Pons (tissue), 1 donor: ENCODE measurements at places on chromosomes 11 and 22.
A peak's percentile ranks its signal among the peaks of the same experiment; 100 is the strongest.

DNA sequence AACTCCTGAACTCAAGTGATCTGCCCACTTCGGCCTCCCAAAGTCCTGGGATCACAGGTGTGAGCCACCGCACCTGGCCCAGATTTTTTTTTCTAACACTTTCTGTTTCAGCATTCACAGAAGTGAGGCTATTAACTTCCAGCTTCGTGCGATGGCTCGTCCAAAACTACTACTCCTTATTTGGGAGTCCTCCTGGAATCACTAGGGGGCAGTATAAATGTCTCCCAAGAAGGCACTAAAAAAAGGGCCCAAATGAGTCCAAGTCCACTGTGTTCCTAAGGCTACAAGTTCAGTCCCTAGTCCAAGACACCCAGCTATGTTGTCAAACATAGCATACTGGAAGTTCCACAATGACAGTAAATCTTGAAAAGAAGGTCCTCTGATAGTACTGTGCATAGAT lies 63.2 kb upstream of the BIRC3 start:
- DNase-seq = no peak

DNA sequence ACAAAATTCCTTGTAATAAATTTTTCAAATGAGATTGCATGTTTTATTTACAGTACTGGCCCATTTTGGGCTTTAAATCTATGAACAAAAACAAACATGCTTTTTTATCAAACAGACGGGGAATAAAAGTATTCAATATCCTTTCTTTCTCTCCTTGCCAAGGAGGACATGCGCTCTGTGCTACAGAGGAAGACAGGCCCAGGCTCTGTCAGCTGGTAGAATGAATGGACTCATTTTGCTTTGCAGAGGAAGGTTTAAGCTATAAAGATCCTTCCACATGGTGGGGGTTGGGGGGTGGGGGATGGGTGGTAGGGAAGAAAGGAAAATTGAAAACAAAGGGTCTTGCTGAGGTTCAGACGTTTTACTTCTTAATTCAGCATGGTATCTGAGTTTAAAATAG lies 575.6 kb downstream of the INSC start:
- peak; percentile 18 for DNase-seq

DNA sequence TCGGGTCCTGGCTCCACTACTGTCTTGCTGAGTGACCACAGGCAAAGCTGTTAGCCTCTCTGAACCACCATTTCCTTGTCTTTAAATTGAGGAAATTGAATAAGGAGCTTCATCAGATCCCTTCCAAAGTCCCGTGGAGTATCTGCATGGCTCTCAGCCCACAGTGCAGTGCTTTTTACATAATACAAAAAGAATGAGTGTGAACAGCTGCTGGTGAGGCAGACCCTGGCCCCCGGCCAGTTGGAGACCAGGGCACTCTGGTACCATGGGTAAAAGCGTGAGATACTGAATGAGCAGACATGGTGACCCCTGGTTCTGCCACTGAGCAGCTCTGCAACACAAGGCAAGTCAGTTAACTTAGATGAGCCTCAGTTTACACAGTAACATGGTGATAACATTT lies 86.8 kb downstream of the GALNT18 start:
- DNase-seq = no peak

DNA sequence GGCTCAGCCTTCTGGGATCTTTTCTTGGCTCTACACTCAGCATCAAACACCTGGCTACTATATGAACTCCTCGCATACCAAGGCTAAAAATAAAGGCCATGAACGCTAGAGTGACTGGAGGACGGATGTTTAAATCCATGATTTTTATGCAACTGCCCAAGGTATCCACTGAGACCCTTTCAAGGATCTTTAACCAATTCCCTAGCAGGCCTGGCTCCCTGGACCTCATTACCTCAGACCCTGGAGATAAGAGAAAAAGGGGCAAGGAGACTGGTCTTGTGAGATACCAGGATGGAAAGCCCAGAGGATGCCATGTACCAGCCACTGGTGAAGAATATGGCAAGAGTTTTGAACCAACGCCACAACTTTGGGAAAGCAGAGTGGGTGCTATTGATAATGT lies at the start of gene OR51G2:
Gene OR51G2 (minus strand): TSS at position 101 of the 400 bp plus-strand sequence. CDS start 3,687 bp downstream, outside the sequence.
- no peak for DNase-seq

DNA sequence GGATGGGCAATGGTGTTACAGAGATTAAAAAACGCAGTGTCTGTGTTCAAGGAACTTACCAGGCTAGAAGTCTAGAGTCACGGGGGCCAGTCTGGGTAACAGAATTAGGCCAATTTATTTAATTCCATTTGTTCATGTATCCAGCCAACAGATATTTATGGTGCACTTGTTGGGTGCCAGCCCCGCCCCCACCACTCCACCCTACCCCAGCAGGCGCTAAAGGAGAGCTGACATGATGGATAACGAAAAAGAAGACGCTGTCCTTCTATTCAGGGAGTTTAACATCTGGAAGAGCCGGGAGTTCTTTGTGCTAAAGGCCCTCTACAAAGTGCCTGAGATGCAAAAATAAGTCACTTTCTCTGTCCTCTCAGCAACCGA lies 1.1 kb upstream of the BMAL1 start:
- no peak for DNase-seq

DNA sequence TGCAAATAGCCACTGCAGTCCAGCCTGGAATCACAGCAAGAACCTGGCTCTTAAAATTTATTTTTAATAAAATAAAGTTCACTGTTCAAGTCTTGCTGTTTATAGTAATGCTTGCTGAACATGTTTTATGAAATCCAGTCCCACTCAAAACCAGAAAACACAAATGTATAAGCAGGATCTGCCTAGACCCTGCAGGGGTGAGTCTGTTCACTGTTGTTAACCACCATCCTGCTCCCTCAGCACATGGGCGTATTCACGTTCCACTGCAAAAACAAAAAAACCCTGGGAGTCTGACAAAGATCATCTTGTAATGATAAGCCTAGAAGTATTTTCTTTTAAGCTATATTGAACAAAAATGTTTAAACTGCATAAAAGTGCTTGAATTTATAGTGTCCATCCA lies 45.0 kb upstream of the CTTN start:
- no peak for DNase-seq

- DNase-seq = no peak
These were observed 1032.0 kb downstream of the BRD1 start for GRCh38 chr22:48795664-48796063.

GRCh38 chr11:103541186-103541795 lies 432.1 kb downstream of the DYNC2H1 start:
- DNase-seq = no peak

DNA sequence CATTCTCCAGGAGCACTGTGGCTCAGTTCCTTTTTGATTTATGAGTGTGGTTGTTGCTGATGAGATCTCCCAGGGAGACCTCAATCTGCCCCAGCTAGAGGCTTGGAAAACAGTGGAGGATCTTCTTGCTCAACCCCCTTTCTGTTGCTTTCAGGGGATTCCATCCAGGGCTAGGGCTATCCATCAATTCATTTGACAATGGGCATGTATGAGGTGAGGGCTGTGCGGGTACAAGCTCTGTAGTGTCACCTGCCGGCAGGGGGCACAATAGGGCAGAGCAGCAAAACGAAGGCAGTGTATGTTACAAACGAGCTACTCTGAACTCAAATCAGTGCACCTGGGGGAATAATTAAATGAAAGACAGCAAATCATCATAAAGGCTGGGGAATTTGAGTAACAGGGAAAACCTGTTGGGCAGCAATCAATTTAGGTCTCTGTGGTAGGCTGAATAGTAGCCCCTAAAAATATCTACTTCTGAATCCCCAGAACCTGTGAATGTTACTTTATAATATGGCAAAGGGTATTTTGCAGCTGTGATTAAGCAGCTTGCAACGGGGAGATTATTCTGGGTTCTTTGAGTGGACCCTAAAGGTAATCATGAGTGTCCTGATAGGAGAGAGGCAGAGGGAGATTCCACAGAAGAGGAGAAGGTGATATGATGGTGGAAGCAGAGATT lies 170.3 kb upstream of the ZBED5 start:
- DNase-seq = peak; percentile 56

DNA sequence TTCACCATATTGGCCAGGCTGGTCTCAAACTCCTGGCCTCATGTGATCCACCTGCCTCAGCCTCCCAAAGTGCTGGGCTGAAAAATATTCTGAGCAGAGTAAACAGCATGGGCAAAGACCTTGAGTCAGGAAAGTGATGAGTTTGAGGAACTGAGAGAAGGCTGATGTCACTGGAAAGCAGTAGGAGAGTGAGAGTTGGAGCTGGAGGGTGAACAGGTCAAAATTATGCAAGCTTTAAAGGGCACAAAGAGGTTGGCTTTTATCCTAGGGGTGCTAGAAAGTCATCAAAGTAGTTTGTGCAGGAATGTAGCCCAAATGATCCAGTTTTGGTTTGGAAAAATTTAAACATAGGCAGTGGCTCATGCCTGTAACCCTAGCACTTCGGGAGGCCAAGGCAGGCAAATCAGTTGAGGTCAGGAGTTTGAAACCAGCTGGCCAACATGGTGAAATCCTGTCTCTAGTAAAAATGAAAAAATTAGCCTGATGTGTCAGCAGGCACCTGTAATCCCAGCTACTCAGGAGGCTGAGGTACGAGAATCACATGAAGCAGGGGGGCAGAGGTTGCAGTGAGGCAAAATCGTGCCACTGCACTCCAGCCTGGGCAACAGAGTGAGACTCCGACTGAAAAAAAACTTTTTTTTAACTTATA lies 44.7 kb upstream of the CXCR5 start:
- DNase-seq = peak; percentile 61

GRCh38 chr11:108501396-108501795 lies 3.2 kb upstream of the POGLUT3 start:
- DNase-seq = no peak

- DNase-seq = no peak
These were observed 246.9 kb upstream of the LUZP2 start for GRCh38 chr11:24249921-24250320.

DNA sequence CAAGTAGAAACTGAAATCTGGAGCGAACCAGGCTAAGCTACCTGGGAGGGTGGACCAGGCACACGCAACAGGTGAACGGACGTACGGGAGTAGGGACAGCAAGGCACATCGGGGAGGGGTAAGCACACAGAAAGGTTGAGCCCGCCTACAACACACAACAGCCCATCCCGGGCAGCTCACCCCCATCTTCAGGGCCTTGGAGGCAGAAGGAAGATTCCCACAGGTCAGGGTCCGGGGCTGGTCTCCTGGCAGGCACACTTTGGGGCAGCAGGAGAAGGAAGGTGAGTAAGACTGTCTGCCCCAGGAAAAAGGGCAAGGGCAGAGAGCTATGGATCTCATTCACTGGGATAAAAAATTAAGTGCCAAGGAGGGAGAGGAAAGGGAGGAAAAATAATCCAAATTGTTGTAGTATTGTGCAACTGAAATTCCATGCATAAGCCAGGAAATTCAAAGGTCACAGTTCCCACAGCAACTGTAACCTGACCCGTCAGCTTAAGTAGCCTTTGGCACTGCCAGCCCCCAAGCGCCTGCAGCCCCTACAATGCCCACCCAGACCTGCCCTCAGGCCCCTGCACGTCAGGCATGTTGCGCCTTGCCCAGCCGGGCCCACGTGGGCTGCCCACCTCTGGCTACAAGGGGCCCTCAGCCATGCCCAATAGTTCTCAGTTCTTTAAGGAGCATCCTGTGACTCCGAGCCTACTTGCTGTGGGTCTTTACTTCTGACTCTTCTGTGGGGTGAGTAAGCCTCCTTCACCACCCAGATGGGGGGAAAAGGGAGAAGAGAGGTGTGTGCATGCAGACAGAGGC lies 51.8 kb downstream of the MICAL3 start:
- DNase-seq = no peak

DNA sequence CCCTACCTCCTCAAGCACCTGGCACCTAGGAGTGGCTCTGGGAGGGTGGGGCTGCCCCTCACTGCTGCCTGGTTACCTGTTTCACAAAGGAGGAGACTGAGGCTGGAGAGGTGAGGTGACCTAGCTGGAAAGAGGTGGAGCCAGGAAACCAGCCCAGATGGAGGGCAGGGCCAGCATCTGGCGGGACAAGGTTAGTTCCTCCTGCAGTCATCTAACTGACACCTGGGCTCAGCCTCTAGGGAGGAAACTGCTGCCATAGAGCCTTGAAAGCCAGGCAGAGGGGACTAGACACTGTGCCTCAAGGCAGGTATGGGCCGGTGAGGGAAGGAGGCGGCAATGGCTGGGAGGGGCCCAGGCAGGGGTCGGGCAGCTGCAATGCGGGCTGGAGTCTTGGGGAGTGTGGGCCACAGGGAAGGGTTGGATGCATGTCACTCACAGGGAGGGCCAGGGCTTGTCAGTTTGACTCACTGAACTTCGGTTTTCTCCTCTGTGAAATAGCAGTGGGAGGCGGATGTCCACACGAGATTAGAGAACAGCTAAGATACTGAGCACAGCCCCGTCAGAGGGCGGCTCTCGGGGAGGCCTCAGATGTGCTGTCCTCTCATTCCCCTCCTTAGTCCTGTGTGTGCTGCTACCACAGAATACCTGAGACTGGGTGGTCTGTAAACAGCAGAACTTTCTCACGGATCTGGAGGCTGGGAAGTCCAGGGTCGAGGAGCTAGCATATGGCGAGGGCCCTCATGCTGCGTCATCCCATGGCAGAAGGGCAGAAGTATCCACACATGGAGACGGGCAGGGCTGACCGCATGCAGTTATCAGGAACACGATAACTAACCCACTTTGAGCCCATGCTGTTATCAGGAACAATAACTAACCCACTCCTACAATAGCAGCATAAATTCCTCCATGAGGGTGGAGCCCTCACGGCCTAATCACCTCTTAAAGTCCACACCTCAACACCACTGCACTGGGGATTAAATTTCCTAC lies 16.1 kb downstream of the MGAT3 start:
- no peak for DNase-seq

GRCh38 chr22:47996446-47996857 lies 1234.0 kb downstream of the TBC1D22A start:
- DNase-seq = no peak

DNA sequence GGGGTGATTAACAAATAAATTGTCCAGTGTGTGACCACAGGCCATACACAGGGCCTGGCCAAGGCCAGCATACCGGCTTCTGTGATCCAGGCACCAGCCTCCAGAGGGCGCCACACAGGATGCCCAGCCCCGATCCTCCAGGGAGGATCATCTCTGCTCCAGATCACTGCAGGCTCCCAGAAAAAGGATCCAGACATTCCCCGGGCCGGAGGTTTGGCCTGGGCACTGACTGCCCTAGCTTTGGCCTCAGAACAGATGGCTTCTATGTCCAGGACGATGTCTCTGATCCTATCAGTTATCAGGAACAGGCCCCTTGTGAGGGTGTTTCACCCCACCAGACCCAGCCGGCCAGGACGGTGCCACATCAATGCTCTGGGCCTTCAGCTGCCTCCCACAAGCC lies 74.5 kb upstream of the LMO1 start:
- DNase-seq = peak; percentile 17

DNA sequence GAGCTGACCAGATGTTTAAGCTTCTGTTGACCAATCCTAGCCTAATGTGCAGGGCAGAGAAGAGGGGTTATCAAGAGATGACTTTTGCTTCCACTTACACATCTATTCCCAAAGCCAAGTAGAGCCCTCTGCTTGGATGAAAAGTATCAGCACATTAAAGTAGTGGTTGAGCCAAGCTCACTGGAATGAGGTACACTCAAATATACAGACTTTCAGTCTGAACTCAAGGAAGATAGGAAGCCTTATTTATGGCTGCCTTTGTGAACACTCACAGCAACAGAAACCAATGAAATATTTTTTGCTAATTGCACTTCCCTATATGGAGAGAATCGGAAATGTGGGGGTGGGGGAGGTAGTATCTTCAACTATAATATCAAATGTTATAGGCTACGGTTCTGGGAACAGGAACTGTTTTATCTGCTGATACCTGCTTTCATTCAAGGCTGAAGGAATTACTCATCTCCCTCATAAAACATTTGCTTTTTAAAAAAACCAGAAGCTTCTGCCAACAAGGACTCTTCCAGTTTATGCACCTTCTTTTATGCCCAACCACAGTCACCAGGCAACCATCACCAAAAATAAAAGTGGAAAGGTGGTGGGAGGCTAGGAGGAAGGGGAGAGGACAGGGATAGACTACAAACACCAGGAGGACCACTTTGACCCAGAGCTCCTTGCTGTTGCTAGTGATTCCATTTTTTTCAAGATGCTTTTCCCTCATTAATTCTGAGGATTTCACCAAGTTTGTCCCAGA lies 91.2 kb downstream of the CLPB start:
- DNase-seq = no peak
